ENCODE measurements at places on chromosomes 12 and 14.

DNA sequence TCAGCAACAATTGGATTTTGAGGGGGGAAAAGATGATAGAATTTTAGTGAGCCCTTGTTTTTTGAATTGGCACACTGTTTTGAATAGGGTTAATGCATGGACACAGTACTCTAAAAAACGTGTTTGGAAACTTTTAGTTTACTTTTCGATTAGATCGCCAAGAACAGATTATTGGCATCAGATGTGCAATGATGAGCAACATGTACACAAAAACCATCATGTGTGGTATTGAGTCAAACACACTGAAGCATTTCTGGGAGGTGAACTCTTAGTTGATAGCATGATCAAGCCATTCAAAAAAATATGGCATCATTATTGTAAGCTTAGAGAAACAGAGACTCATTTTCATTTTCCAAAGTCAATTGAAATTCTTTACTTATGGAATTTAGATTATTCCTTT, 329.2 kb downstream of the ADAMTS20 start:
- no peak for DNase-seq

GRCh38 chr12:126895951-126896913, 1370.7 kb upstream of the TMEM132C start:
- no peak for DNase-seq

DNA sequence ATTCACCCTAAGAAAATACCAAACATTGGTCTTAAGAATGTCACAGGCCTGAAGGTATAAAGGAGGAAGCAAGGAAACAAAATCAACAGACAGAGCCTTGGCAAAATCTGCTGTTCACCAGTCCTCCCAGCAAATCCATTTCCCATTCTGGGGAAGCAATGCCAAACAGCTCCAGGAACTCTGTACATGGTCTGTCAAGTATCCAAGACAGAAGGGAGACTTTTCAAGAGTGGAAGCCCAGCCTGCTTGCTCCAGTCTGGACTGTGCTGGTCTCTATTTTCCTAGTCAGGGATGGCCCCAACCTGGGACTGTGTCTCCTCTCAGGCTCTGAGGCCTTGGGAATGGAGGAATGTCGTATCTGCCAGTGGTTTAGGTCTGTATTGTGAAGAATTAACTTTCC, 251.5 kb downstream of the DAD1 start:
- DNase-seq = no peak

DNA sequence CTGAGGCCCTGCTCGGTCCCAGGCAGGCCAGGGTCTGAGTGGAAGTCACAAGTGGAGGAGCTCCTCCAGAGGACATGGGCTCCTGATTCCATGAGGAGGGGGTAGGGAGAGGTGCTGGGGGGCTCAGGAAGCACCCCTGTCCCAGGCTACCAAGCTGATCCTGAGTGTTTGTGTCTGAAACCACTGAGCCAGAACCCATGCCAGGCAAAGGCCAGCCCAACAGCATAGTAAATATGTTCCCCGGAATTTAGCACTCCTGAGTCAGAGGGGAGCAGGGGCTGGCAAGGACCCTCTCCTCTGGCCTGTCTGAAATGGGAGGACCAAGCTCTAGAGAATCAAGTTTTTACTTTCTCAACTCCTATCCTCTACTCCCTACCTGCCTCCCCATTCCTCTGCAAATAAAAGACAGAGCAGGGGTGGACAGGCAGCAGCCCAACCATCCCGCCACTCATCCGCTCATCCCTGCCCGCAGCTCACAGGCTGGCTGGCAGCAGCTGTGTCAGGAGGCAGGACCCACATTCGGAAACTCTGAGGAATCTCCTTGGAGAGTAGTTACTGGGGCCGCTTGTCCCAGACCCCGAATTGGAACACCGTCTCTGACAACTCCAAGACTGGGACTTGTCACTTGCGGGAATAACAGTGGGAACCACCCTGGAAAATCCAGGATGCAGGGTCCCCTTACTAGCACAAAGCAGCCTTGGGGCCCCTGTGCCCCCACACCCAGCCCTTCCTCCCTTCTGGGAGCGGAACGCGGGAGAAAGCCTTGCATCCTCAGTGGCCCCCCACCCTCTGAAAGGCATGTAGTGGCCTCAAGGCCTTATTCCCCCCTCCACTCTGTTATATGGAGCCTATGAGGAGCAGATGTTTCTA, 102.5 kb downstream of the ZFP36L1 start:
- no peak for DNase-seq

- peak; percentile 22 for DNase-seq
Measured at GRCh38 chr14:99884834-99885648, 91.8 kb downstream of the EML1 start.

DNA sequence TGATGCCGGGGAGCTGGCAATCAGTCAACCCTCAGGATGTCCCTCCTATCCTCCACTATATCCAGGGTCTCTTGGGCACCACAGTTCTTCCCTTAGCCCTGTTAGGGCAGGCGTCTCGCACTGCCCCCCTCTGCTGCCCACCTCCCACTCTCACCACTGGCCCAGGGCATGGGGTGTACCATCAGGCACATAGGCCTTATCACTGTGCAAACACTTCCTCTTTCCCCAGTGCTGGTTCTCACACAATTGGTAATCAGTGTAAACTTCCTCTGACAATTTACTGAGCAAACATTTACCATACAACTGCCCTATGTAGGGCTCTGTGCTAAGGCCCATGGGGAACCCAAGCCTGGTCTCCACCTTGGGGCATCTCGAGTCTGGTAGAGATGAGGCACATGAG, 20.1 kb upstream of the TMED10 start:
- DNase-seq = peak; percentile 4

GRCh38 chr12:47414511-47414910, 291.3 kb downstream of the RPAP3 start:
- DNase-seq = no peak

GRCh38 chr14:70789961-70790360, 19.4 kb downstream of the MAP3K9 start:
- DNase-seq = no peak

- DNase-seq = no peak
Measured at GRCh38 chr12:105262461-105263184, 26.6 kb upstream of the APPL2 start.

GRCh38 chr14:101887219-101887618, 77.2 kb upstream of the DYNC1H1 start:
- no peak for DNase-seq

DNA sequence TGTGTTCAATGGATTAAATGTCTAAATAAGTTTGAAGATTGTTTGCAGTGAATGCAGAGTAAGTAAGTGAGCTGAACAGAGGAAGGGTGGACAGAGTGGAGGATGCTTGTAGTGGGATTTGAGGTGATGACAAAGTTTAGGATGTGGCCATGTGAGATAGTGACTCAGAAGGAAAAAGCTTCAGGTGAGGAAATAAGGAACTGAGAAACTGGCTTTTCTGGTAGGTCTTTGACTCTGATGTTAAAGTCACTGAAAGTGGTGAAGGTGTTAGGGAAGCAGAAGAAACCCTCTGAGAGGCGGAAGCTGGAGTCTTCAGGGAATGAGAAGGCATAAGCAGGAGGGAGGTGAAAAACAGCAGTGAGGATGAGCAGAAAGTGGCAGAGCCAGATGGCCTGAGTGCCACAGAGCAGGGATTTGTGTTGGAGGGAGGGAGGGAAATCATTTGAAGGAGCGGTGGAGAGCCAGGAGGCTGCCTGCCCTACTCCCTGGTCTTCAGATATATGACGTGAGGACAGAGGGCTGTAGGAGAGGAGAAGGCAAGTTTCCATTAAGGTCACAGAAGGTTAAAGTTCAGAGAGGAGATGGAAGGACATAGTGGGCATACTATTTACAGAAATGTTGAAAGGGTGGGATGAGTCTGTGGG, 24.8 kb downstream of the RGS6 start:
- DNase-seq = no peak

GRCh38 chr12:79563021-79563740, 127.6 kb downstream of the PAWR start:
- no peak for DNase-seq

DNA sequence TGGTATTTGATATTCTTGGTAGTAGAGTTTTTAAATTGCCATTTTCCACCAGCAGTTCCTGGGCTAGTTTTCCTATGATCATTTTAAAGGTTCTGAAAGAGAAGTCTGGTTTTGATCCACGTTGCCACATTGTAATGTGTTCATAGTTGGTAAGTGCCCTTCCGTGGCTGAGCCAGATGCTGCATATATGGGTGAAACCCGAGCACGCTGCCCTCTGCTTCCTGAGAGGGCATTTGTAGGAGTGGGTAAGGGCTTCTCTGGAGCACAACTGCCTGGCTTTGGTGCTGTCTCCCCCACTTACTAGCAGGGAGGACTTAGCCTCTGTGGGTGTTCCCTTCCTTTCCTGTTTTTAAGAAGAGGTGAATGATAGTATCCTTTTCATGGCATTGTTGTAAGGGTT, 7.1 kb downstream of the SNRNP35 start:
- no peak for DNase-seq

- DNase-seq = no peak
Measured at GRCh38 chr12:31989571-31990362, 30.6 kb downstream of the RESF1 start.

DNA sequence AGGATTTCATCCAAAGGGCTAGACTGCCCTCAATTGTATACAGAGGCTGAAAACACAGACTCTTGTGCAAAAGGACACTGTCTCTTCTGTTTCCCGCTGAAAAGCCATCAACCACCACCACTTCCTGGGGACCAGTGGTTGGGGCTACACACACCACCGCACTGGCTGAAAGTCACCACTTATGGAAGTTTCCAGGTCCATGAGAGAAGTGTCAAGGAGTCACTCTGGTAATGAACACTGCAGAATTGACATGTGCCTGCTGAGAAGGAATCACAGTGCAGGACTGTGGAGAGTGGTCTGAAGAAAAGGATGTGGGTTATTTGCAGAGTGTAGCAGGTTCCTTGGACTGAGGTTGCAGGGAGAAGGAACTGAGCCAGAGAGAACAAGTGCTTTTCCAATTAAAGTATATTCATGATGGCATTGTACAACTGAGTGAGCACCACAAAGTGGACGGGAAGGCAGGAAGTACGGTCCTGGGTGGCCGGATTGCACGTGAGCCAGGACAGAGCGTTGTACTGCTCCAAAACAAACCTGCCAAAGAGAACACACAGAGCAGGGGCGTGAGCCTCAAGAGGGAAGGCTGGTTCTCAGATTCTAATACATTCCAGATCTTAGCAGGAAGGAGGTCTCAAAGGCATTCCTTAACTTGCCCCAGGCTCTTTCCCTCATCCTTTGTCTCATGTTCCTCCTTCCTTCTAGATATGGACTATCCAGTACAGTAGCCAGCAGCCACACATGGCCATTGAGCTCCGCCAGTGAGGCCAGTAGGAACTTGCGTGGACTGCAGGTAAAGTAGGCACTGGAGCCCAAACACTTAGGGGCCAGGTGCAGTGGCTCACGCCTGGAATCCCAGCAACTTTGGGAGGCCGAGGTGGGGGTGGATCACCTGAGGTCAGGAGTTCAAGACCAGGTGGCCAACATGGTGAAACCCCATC, 316.4 kb downstream of the MED13L start:
- no peak for DNase-seq

GRCh38 chr12:122949405-122949804, 16.9 kb downstream of the ABCB9 start:
- DNase-seq = no peak

- DNase-seq = no peak
Measured at GRCh38 chr12:26346736-26347135, 151.4 kb downstream of the SSPN start.

DNA sequence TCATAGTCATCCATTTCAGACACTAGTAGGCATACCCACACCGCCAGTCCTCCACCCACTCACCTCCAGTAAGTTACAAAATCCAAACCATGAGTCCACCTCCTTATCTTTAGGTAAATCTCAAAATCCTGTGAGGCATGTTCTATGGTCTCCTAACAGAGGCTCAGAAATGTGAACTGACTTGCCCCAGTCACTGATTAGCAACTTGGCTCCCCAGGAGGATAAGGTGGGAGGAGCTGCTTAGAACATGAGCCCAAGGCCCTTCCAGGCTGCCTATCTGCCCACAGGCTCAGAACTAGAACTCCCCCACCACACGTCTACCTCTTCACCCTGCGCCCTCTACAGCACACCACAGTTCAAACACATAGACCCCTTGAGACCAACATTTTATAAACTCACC, 19.9 kb downstream of the SETD3 start:
- DNase-seq = no peak

DNA sequence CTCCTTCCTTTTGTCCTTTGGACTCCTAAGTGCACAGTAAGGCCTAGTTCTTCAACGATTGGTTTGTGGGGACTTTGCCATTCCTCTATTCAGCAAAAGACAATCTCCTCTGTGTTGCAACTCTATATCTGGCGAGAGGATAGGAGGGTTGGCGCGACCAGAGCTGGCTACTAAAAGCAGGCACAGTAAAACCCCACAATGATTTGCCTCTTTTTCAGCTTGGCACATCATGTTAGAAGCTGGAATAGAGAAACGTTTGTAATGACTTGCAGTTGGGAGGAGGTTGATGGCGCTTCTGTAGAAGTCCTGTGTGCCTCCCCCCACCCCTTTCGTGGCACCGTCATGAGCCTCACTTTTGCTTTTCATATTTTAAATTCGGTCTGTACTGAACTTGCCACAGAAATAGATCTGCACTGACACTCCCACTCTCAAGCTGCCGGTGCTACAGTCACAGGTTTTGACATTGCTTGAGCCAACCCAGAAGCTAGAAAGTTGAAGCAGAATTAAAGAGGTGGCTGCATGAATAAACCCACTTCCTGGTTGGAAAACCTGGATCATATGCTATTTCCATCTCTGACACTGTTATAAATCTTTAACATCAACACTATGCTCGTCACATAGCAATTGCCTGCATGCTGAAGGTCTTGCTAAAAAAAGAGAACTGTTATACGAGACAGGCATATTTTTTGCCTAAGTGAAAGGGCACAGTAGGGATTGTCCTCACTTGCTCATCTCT, 315.3 kb upstream of the PRICKLE1 start:
- DNase-seq = no peak

- DNase-seq = no peak
Measured at GRCh38 chr14:77040741-77041653, 12.5 kb upstream of the IRF2BPL start.

- DNase-seq = no peak
Measured at GRCh38 chr14:25140411-25140810, 90.5 kb upstream of the STXBP6 start.

GRCh38 chr12:122985338-122986257, 5.1 kb downstream of the ARL6IP4 start:
- no peak for DNase-seq

- no peak for DNase-seq
Measured at GRCh38 chr12:84661786-84662185, 250.8 kb downstream of the SLC6A15 start.
